Ecto neural progenitor cell (in vitro differentiated cells): ENCODE measurements at places on chromosomes 1 and 21.
A peak's percentile ranks its signal among the peaks of the same experiment; 100 is the strongest.

- no peak for DNase-seq
Observed at GRCh38 chr1:86557739-86558138, 10.9 kb downstream of the CLCA4 start.

GRCh38 chr1:184622136-184622823, 132.4 kb downstream of the EDEM3 start:
- no peak for DNase-seq

- no peak for DNase-seq
Observed at GRCh38 chr1:87362063-87362833, 33.6 kb downstream of the LMO4 start.

DNA sequence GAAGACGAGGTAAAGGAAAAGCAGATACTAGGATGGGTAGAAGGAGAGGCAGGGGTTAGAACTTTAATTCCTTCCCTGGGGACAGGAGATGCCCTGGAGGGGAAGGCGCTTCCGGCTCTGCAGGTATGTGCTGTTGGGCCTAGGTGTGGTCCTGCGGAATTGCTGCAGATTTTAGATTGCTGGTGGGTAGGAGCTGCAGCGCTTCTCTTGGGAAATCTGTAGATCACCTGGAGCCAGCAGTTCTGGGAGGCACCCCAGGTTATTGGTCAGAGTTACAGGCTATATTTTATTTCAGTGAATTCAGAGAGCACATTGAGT, 1.1 kb downstream of the MGST3 start:
- peak; percentile 52 for DNase-seq

DNA sequence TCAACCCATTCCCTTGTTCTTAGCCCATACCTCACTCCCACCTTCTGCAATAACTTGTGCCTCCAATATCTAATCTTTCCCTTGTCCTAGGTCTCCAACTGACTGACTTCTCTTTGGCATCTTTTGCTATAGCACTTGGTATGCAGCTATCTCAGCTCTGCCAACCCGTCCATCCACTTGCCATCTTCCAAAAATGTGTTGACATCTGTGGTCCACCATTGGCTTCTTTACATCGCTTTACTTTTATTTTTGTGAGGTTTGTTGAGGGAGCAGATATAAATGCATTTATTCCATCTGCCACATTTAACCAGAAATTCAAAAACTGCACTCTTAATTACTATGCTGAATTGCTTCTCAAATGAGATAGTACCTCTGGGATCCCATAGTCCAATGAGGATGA, 24.9 kb upstream of the PSMB2 start:
- DNase-seq = no peak

DNA sequence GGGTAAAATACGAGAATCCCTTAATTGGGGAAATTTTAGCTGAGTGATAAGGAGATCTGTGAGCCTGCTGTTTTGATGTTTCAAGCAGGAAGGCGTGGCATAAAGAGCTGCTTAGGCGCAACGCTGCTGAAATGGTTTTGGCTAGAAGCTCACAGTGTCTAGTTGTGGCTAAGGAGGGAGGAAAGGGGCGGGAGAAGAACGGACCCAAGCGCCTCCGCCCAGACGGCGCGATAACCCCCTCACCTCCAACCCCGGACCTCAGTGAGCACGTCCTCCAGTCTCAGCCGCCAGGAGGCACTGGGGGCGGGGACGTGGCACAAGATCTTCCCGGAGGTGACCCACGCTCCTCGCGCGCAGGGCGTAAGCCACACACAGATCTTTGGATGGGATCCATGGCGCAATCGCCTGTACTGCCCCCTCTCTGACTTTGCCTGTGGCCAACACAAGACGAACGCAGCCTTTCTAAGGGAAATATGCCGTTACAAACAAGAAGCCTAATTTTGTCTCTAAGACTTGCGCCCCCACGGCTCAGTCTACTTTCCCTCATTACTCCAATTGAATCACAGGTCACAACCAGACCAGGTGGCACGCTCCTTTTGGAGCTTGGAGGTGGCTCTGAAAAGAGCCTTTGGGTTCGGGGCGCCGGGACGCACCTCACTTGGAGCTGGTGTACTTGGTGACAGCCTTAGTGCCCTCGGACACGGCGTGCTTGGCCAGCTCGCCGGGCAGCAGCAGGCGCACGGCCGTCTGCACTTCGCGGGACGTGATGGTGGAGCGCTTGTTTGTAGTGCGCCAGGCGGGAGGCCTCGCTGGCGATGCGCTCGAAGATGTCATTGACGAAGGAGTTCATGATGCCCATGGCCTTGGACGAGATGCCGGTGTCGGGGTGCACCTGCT, 23.4 kb upstream of the RNF187 start:
- DNase-seq = peak; percentile 83

DNA sequence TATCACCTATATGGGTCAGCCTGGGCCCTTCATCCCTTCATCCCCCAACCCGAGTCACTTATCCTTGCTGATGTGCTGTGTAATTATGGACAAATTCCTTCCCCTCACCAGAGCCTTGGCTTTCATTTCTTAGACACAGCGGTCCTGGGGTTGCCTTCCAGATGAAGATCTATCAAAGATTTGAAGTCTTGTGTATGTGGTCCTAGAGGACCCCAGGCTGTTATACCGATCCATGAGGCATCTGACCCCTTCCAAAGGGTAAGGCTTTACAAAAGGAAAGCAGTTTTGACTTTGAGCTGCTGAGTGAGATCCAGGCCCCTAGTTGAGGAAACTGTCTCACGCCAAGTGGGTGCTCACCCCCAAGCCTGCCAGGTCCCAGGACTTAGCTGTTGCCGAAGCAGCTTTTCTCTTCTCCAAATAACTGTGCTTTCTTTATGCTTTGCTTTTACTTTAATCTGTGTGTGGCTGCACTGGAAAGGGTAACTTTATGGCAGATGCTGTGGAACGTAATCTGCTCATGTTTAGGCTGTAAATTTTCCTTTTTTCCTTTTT, 37.6 kb downstream of the MAN1C1 start:
- no peak for DNase-seq

DNA sequence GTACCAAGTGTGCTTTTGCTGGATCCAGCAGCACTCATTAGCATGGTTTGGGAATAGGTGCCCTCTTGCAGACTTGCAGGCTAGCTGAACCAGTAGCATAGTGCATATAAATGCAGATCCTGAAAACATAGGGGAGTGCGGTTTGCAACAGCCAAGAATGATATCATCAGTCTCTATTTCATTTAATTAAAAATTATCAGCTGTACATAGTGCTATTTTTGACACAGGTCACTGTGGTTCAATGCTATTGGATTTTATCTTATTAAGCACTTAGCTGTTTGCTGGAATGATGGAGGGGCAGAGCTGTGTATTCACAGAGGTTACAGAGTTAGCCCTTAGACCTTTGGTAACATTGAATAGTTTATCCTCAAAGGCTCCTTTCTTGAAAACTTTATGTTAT, 43.6 kb downstream of the CYYR1 start:
- DNase-seq = no peak

DNA sequence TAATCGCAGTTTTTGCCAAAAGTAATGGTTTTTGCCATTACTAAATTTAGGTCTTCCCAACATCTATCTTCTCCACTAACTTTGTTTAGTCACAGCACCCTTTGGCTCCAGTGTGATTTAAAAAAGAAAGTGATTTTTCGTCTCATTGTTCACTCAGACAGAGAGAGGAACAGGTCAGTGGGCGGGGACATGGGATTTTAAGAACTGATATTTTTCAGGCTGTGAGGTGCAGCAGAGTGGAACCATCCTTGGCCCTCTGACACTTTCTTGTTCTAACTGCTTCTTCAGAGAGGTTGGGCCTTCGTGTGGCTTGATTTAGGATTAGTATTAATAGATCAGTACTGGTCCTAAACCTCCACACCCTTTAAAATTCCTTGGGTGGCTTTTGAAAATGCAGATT, 38.8 kb downstream of the CASQ2 start:
- no peak for DNase-seq

DNA sequence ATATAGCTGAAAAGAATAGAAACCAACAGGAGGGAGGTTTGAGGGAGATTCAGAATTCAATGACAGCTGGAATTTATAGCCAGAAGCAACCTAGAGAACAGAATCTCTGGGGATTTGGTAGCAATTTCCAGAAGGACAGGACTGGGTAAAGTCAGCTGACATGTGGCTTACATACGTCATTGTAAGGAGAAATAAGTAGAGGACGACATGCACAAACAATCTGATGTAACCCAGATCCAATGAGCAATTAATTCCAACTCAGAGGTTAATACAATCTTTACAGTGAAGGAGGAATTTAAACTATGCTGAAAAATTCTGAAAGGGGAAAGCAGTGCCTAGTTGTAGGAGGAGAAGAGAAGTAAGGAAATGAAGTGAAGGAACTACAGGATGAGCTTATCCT, 383.9 kb downstream of the PTBP2 start:
- DNase-seq = no peak

GRCh38 chr1:234842726-234843641, 233.0 kb upstream of the IRF2BP2 start:
- DNase-seq = no peak

- DNase-seq = no peak
Observed at GRCh38 chr1:180935326-180936109, 22.8 kb downstream of the KIAA1614 start.

DNA sequence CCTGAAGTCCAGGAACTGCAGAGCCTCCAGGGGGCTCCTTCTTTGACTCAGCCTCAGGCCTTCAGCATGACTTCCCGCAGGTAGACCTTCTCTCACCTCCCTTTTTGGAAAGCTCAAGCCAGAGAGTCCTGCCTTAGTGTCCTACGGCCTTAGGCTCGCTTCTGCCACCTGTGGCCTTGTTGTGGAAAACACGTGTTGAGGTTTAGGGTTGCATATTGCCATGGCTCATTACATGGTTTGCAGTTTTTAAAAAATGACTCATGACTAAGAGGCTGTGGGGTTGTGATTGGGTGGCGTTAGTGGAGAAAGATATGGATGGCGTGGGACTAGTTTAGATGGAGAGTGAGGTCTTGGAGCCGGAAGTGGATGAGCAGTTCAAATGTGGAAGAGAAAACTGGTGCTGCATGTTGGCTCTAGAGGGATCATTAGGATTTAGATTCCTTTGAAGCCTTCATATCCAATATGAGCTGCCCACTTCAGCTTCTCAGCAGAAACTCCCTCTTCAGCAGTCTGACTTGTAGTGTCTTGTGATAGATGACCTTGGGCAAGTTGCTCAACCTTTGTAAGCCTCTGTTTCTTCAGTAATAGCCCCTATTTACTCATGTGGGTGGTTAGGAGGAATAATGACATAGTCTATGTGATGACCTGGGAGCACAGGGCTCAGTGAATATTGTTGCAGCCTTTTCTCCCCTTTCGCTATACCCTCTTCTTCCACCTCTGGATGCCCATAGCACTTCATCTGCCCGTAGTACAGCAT, 6.5 kb upstream of the FGGY start:
- peak; percentile 50 for DNase-seq

DNA sequence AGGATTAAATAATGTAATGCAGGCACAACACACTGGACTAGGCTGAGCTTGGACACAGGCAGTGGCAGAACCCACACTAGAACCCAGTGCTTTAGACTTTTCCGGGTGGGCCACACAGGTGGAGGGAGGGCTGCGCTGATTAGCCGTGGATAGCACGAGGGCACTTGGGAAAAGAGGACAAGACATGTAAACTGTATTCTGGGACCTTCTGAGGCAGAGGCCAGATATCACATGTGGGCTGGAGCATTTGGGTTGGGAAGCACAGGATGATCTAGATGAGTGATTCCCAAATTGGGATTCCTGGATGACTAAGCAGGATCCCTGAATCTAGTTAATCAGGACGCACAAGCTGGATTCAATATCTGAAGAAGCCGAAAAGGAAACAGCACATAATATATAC, 20.3 kb upstream of the A3GALT2 start:
- no peak for DNase-seq

- DNase-seq = no peak
Observed at GRCh38 chr1:55399346-55399745, 184.2 kb upstream of the USP24 start.

DNA sequence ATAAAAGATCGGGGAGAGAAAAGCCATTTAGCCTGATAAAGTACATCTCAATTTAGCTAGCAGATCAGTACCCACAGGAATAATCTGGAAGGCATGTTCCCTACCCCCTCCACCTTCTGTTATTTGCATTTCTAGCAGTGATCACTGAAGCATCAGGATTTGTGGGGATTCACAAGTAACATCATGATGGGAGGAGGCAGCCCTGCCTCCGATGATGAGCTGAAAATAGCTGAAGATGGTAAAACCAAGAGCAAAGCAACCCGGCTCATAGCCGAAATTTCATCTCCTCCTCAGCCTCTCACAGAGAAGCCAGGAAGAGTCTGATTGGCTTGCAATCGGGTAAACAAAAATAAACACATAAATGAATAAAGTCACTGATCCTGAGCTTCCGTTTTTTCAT, 2.4 kb downstream of the CCSAP start:
- DNase-seq = no peak

GRCh38 chr1:18422076-18422777, 58.5 kb upstream of the KLHDC7A start:
- DNase-seq = no peak

- DNase-seq = no peak
Observed at GRCh38 chr1:37854406-37854805, 5.0 kb downstream of the MTF1 start.

GRCh38 chr1:176617881-176618280, 154.9 kb downstream of the PAPPA2 start:
- DNase-seq = no peak

DNA sequence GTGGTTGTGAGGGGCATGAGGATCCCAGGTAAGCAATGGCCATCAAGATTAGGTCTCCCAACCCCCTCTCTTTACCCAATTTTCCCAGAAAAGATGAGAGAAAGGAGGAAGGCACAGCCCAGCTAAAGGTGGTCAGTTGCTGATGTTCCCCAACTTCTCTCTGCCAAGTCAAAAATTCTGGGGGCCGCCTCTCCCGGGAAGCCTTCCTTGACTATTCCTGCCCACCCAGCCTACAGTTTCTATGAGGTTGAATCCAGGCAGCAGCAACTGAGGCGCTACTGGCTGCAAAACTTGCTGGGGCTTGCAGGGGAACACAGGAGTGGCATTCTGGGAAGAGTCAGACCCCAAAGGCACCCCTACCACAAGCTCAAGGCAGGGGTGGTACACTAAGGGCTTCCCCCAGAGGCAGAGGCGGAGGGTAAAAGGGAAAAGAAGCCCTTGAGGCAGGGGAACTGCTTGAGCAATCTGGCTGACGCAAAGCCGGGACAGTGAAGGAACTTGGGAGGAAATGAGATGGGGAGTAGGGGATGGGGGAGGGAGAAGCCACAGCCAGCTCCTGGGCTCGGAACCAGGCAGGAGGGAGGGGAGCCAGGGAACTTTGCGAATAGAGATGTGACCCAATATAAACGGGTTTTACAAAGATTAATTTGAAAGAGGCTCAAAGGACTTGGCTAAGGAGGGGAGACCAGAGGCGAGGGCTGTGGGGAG, 31.2 kb downstream of the SDC3 start:
- no peak for DNase-seq

GRCh38 chr1:163528710-163529348, 207.1 kb downstream of the NUF2 start:
- no peak for DNase-seq

DNA sequence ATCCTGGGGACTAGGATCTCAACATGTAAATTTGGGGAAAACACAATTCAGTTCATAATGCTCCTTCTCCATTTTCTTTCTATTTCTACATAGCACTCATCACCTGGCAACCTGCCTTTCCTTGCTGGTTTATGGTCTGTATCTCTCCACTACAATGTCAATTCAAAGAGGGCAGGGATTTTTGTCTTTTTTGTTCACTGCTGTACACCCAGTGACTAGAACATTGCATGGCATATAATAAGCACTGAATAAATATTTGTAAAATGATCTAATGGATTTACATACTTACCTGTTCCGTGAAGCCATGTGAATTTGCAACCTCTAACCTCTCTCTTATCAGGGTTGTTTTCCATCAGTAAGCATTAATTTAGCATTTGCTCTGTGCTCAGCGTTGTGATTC, 27.4 kb upstream of the TBX15 start:
- DNase-seq = no peak

- DNase-seq = peak; percentile 42
Observed at GRCh38 chr1:1376551-1377226, 1.7 kb upstream of the AURKAIP1 start.
